ENCODE measurements at places on chromosomes 4 and X.

DNA sequence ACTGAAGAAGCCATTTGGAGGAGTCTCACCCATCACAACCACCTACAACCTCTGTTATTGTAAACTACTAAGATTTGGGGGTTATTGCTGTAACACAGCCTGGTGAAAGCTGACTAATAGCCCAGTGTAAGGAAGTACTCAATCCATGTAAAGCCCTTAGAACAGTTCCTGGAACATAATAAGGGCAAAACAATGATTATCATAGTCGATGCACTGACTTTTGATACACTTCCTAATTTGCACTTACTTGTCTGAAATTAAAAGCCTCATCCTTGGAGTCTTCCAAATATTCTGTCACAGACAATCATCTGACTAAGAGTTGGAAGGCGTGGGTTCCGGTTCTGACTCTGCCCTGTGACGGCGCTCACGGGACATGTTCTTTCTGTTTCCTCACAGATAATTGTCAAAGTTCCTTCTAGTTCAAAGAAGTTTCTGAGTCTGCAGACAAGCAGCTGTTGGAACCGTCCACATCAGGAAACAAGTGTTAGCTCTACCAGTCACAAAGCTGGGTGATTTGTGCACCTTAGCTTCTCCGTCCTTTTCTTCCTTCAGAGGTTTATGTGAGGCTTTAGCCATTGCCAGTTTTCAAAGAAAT lies 33.4 kb upstream of the RASGEF1B start:
- DNase-seq: no peak

DNA sequence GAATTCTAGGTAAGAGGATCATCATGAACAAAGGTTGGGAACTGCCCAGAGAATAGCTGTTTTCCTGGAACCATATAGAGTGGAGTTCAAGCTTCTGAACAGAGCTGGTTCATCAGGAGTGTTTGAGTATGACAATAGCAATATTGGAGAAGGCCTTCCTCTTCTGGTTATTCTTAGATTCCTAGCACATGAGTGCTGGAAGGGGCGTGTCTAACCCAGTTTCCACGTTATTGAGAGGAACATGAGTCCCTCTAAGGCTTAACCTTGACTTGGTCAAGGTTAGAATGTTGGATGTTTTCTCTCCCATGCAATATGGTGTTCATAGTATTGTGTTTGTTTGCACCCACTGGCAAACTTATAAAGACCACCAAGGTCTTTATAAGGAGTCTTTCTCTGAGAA lies 101.3 kb downstream of the TSPAN7 start:
- no peak for DNase-seq

- DNase-seq: no peak
Observed at GRCh38 chr4:24105327-24106038, 215.6 kb upstream of the PPARGC1A start.

GRCh38 chr4:185142564-185142911 lies 528 bp upstream of the SLC25A4 start:
- DNase-seq: no peak

GRCh38 chr4:18294846-18295245 lies 273.3 kb upstream of the LCORL start:
- no peak for DNase-seq

DNA sequence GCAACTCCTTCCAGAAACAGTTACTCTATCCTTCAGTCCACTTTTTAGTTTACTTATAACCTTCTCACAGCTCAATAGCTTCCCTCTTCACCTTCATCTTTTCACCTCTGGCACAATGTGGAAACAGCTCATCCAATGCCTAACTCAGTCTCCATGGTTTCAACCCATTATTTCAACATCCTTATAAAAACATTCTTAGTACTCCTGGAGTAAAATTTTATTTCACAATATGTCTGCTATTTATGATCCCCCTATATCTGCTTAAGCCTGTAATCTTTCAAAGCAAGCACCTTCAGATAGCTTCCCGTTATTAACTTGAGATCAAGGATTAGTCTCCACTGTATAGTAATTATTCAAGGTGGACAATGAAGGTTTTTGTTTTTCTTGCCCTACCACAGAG lies 156.3 kb downstream of the GASK1B start:
- no peak for DNase-seq

GRCh38 chrX:63514569-63515080 lies 163.5 kb upstream of the SPIN4 start:
- DNase-seq: no peak

- DNase-seq: no peak
Observed at GRCh38 chr4:1305261-1305711, 15.6 kb downstream of the MAEA start.

DNA sequence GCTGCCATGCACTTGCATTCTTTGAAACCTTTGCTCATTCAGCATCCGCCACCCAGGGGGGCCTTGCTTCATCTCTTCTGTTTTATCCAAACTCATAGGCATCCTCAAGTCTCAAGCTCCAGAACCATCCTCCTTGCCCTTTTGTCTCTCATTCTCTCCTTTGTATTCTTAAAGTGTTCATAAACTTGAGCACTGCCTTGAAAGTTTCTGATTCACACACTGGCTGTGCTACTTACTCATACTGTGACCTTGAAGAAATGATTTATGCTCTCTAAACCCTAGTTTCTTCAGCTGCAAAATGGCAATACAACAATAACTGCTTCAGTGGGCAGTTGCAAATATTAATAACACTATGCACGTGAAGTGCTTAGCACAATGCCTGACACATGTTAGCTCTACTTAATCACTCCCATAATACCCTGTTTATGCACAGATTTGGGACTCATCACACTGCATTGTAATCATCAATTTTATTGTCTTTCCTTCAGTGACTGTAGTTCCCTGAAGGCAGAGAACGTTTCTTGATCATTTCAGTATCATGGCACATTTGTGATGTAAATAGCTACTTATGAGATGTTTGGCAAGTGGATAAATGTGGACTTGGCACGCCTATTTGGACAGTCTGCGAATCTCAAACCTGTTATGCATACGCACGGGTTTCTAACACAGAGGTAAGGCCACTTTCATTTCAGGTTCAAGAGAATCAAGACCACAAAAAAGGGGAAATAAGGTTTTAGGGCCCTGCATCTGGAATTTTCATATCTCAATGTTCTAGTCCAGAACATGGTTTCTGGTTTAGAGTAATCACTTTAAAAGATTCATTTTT lies 291.0 kb downstream of the LDB2 start:
- DNase-seq: no peak

GRCh38 chr4:15434676-15435075 lies 6.8 kb downstream of the C1QTNF7 start:
- DNase-seq: no peak

DNA sequence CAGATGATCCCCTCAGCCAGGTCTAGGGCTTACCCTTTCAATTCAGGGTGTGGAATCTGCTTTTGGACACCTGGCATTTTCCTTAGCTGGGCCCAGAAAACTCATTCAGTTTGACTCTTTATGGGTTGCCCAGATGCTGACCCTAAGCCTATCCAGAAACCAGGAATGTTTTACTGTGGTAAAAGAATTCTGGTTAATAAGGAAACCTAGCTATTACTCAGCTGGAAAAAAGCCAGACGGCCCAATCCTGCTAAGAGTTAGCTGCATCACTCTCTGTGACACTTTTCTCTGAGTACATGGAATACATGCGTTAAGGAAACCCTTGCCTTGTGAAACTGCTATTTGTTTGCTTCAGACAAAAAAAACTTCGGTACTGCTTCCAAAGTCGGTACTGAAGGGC lies 28.0 kb downstream of the ING2 start:
- DNase-seq: no peak

DNA sequence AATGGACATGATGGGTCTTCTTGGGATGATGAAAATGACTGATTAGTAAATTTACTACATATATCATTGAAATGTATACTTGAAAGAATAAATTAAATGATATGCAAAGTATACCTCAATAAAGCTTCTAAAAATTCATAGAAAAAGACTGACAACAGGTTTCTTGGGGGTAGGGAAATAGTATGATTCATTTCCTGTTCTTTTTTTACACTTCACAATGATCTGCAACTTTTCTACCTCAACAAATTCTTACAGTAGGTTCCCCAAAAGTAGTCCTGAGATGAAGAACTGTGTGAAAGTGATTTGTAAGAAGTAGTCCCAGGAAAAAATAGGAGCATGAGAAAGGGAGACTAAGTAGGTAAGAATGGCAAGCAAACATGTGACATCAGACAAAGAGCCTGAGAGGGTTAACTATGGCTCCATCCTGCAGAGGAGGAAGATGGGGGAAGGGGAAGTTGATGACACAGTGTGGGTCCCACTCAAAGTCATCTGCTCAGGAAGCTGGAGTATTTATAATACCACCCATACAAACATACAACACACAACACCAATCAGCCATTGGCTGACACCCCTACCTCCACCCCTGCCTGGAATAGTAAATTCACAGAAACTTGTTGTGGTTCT lies 73.9 kb downstream of the ARHGAP6 start:
- no peak for DNase-seq

DNA sequence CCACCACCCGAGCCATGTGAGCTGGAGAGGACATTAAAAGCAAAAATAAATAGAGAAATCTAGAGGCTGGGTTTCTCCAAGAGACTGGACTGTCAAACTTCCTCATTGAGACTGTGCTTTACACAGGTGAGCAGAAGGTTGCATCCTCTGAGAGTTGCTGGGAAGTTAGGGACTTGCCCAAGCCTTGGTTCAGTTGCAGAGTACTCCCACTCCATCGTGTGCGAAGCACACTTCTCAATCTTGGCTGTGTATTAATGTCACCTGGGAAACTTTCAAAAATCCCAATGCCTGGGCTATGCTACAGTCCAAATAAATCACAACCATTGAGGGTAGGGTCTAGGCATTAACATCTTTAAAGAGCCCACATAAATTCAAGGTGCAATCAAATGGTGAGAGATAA lies 89.2 kb downstream of the ZNF330 start:
- DNase-seq: no peak

DNA sequence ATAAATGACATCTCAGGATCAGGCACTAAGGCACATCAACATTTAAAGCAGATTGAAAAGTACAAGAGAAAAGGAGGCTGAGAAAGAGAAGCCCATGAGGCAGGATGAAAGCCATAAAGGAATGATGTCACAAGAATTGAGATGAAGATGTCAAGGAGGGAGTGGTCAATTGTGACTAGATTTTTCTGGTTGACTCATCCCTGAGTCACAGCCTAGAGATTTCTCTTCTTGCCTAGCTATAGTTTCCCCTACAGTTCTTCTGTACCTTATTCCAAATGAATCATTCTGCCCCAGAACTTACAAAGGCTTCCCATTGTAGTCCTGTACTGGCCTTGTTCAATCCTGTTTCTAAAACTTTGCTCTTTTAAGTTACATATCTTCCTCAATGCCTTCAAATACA lies 3.4 kb upstream of the USP53 start:
- DNase-seq: no peak

- DNase-seq: peak; percentile 52
Observed at GRCh38 chrX:116204932-116205331, 34.4 kb downstream of the AGTR2 start.

DNA sequence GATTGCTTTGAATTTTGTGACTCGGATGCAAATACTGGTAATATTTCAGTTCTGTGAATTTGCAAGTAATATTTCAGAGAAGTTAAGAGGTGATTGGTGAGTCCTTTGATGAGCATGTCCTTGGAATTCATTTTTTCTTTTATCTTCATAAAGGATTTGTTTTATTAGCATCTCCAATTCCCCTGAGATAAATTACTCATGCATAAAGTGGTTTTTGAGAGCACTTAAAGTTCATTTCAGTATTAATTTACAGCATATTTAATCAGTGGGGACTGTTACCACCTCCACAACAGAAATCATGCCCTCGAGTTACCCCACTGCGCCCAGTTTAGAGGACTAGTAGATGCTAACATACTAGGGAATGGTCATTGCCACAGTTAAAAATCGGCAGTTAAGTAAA lies 65.0 kb downstream of the ZFX start:
- no peak for DNase-seq

GRCh38 chrX:137896123-137896522 lies 330.2 kb downstream of the ZIC3 start:
- no peak for DNase-seq

DNA sequence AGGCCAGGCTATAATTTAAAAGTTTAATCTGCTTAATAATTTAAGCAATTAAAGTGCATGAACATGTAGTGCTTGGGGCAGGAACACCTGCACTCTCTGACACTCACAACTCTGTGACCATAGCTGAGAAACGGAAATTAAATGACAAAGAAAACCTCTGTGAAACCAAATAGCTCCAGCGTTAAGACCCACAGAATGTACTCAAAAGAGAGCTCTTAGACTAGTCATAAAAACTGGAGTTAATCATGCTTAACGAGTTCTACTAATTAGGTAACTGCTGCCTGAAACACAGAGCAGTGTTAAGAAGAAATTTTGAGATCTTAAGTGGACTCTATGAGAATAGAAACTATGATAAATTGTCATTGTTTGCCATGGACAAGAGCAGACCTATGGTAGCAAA lies 174.4 kb upstream of the SPIN4 start:
- DNase-seq: no peak

DNA sequence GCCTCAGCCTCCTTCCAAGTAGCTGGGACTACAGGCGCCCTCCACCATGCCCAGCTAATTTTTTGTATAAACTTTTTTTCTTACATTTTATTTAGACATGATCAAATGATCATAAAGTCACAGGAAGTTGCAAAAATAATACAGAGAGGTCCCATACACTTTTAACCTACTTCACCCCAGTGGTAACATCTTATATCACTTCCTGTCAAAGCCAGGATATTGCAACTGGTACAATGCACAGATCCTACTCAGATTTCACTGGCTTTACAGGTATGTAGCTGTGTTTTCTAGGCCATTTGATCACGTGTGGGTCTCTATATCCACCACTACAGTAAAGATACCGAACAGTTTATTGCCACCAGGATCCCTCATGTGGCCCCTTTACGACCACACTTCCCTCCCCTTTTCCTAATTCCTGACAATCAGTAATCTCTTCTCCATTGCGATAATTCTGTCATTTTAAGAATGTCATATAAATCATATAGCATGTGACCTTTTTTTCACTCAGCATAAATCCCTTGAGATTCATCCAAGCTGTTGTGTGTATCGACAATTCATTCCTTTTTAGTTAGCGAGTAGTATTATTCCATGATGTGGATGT lies 18.0 kb downstream of the RPS6KA3 start:
- no peak for DNase-seq

DNA sequence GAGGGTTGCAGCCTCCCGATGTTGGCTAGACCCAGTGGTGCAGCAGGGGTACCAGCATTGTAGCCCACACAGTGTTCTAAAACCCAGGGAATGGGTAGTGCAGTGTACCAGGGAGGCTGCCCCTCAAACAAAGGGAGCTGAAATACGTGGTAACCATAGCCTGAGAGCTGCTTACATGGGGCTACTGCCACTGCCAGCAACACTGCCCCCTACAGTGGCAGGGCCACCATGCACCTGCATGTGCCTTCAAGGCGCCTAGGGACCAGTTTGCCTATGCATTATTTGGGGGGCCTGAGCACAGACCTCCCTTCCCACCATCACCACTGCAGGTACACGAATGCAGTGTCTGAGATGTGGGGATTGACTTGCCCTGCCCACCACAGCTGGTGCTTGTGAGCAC lies 21.0 kb upstream of the BMP15 start:
- no peak for DNase-seq

- DNase-seq: no peak
Observed at GRCh38 chr4:72857216-72857615, 212.3 kb downstream of the COX18 start.

- no peak for DNase-seq
Observed at GRCh38 chr4:181272422-181272821, 970.8 kb upstream of the TENM3 start.
